ENCODE measurements at places on chromosomes 11 and 22. TPM values are rescaled to one million over a fixed set of nuclear protein-coding genes. Genes with fewer than 3 reads are reported as not detected.

The OR4A16 gene
- not detected for total RNA-seq

- no peak overlapping the region for H3K27ac ChIP-seq
- no peak overlapping the region for H3K4me3 ChIP-seq
- no peaks in the 10 kb centered on the region for H3K4me1 ChIP-seq
- no peaks in the 10 kb centered on the region for H3K27me3 ChIP-seq
- H3K36me3 ChIP-seq, result no peaks in the 10 kb centered on the region
- DNase-seq, result no peak
Observed at GRCh38 chr11:30740091-30740490, 153.9 kb upstream of the MPPED2 start.

- peaks cover 26% of the 10 kb centered on the region for H3K4me1 ChIP-seq
- H3K27me3 ChIP-seq, result no peaks in the 10 kb centered on the region
- no peak overlapping the region for H3K27ac ChIP-seq
- no peak for DNase-seq
Observed at GRCh38 chr11:43393765-43394355, 35.1 kb downstream of the TTC17 start.

DNA sequence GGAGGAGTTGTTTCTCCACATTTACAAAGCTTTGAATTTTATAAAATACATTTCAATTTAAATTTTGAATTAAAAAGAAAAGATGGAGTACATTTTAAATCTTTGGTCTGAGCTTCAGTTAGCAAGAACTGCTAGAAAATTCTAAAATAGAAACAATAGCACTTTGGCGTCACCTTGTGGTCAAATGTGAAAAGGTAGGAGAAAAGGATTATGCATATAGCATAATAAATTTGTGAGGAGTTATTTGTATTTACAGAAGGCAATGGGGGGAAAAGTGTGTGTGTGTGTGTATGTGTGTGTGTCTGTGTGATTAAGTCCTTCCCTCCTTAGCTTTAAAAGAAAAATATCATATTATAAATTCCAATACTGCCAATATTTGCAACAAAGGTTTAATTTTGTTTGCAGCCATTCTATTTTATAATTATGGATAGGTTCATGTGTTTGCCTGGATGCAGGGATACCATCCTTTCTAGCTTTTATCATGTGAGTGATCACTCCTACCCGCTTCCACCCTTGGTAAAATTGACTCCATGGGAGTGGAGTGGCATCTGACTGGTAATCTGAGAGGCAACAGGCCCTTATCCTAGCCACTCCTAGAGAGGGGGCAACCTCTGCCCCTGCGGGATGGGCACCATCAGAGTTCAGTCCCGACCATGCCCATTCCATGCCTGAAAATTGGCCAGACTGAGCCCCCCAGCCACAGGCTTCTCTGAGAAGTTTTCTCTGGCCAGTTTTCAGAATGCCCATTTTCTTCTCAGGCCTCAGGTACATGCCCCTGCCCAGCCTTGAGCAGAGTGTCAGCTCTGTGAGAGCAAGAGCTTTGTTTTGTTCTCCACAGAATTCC lies 13.6 kb upstream of the LGR4 start:
- H3K27ac ChIP-seq, result no peak overlapping the region
- peaks cover 4% of the 10 kb centered on the region for H3K36me3 ChIP-seq
- peak; percentile 66 for DNase-seq

- no peak for DNase-seq
- no peaks in the 10 kb centered on the region for H3K4me1 ChIP-seq
- H3K27ac ChIP-seq, result no peak overlapping the region
- no peaks in the 10 kb centered on the region for H3K36me3 ChIP-seq
- no peaks in the 10 kb centered on the region for H3K27me3 ChIP-seq
- no peak overlapping the region for H3K4me3 ChIP-seq
Observed at GRCh38 chr11:101442936-101443521, 140.8 kb downstream of the TRPC6 start.

- H3K27me3 ChIP-seq, result no peaks in the 10 kb centered on the region
- H3K27ac ChIP-seq, result no peak overlapping the region
- no peak overlapping the region for H3K4me3 ChIP-seq
- H3K36me3 ChIP-seq, result no peaks in the 10 kb centered on the region
- DNase-seq, result no peak
Observed at GRCh38 chr11:95520369-95521132, 269.0 kb downstream of the FAM76B start.

DNA sequence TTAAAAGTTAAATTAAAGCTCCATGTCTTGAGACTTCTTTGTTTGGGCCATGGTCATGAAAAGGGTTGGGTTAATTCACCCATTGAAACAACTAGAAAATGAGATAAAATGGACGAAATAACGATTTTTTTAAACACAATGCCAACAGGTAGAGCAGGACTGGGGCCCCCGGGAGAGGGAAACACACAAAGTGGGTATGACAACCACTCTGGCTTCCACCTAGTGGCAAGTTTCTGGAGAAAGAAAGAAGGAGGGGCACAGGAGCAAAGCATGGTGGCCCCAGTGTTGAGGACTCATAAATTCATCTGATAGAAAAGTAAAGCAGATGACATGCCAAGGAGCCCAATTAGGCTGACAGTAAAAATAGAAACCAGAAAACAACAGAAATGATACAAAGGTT lies 68.4 kb downstream of the MYEOV start:
- no peaks in the 10 kb centered on the region for H3K4me1 ChIP-seq
- DNase-seq, result no peak
- no peak overlapping the region for H3K4me3 ChIP-seq
- H3K27me3 ChIP-seq, result peaks cover 8% of the 10 kb centered on the region
- H3K36me3 ChIP-seq, result no peaks in the 10 kb centered on the region

DNA sequence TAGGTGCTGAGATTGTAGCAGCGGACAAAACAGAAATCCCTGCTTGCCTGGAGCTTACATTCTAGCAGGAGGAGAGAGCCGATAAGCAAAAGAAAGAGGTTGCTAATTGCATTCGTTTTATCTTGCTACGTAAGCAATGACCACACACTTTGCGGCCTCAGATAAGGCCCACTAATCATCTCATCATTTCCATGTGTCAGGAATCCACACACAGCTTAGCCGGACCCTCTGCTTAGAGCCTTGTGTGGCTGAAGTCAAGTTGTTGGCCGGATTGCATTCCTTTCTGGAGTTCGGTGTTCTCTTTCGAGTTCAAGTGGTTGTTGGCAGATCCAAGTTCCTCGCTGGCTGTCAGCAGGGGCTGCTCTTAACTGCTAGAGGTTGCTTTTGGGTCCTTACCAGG lies 101.6 kb downstream of the CHST1 start:
- DNase-seq, result no peak
- H3K27ac ChIP-seq, result no peak overlapping the region
- no peaks in the 10 kb centered on the region for H3K4me1 ChIP-seq
- H3K27me3 ChIP-seq, result peaks cover 2% of the 10 kb centered on the region
- H3K36me3 ChIP-seq, result no peaks in the 10 kb centered on the region

DNA sequence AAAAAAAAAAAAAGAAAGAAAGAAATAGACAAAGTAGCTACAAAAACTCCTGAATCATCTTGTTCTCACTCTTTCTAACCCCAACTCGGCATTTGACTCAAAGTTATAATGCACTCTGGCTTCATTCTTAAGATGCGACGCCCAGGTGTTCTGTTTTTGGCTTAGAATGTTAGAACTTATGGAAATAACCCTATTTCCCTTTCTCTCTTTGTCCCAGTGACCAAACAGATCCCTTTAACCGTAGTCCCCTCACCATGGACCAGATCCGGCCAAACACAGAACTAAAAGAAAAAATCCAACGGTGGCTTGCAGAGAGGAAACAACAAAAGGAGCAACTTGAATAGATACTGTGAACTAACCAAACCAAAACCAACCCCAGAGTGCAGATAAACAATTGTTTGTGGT lies 5.3 kb upstream of the ATP5MG start:
- H3K27me3 ChIP-seq, result no peaks in the 10 kb centered on the region
- H3K4me1 ChIP-seq, result peaks cover 58% of the 10 kb centered on the region
- H3K4me3 ChIP-seq, result peak overlapping the region; percentile 51
- peaks cover 56% of the 10 kb centered on the region for H3K36me3 ChIP-seq

DNA sequence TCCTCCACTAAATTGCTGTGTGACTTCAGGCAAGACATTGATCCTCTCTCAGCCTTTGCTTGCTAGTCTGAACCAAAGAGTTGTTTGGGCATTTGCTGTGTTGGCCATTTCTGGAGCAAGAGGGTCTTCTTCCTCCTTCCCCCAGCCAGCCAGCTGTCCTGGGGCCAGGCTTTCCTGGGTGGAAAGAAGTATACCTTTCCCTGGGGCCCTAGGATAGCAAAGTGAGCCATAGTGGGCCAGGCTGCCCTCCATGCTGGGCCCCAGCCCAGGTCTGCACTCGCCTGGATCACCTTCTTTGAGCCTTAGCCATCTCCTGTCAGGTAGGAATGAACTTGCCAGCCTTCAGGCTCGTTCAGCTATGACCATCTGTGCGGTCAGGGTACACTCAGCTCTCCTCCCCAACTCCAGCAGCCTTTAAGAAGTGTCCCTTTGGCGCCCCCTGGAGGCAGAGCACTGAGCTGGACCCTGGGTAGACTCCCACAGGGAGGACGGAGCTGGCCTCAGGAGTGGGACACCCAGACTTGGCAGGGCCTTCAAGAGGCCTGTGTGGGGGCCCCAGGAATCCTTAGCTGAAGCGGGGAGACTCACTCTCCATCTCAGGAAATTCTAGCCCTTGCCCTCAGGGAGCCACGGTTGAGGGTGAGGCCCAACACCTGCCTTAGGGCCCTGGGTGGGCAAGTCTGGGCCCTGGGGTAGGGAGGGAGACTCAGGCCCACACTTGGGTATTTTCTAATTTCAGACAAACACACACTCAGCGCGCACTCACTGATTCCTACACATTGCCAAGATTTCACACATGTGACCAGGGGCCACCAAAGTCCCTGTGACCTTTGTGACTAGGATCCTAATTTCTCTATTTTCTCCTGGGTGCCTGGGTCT lies 35.6 kb upstream of the TPBGL start:
- no peaks in the 10 kb centered on the region for H3K36me3 ChIP-seq
- H3K27me3 ChIP-seq, result peaks cover 2% of the 10 kb centered on the region
- peak; percentile 89 for DNase-seq

DNA sequence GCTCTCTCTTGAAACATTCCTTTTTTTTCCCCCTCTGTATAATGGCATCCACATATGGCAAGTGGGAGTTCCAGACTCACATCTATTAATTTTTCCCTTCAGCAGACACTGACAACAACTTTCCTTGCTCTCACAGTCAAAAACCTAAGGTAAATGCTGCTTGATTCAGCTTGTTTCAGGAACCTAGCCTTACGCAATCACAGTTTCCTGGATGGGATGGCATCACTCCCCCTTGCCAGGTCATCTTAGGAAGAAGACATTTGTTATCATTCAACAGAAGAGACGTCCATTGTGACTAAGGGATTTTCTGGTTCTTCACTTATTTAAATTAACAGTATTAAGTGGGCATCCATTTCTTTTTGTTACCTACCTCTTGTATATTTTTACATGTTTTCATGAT lies 112.0 kb upstream of the PDGFD start:
- no peak for DNase-seq
- H3K27ac ChIP-seq, result no peak overlapping the region
- H3K4me3 ChIP-seq, result no peak overlapping the region

- H3K4me3 ChIP-seq, result no peak overlapping the region
- peak overlapping the region; percentile 69 for H3K27ac ChIP-seq
- no peak for DNase-seq
- peaks cover 81% of the 10 kb centered on the region for H3K4me1 ChIP-seq
- peaks cover 32% of the 10 kb centered on the region for H3K36me3 ChIP-seq
Observed at GRCh38 chr11:114180301-114181055, 115.7 kb upstream of the NNMT start.

DNA sequence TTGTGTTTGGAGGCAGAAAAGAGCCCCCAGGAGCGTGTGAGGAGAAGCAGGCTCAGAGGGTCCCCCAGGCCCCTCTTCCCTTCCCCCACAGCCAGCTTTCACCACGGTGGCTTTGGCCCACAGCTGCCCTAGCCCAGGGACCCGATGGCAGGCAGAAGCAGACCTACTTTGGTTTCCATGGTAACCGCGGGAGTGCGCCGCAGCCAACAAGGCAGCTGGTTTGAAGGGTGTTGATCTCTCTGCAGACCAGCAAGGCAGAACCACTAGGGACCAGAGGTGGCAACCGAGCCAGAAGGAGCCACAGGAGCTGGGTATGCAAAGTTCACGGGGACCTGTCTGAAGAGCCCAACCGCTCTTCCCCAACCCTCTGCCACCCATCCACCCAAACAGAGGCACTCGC lies 69.4 kb downstream of the BUD13 start:
- H3K27ac ChIP-seq, result no peak overlapping the region
- H3K36me3 ChIP-seq, result no peaks in the 10 kb centered on the region
- peak; percentile 22 for DNase-seq

- peaks cover 6% of the 10 kb centered on the region for H3K27me3 ChIP-seq
- no peaks in the 10 kb centered on the region for H3K4me1 ChIP-seq
- H3K36me3 ChIP-seq, result no peaks in the 10 kb centered on the region
- H3K4me3 ChIP-seq, result no peak overlapping the region
Observed at GRCh38 chr11:86873573-86874083, 73.3 kb downstream of the PRSS23 start.

DNA sequence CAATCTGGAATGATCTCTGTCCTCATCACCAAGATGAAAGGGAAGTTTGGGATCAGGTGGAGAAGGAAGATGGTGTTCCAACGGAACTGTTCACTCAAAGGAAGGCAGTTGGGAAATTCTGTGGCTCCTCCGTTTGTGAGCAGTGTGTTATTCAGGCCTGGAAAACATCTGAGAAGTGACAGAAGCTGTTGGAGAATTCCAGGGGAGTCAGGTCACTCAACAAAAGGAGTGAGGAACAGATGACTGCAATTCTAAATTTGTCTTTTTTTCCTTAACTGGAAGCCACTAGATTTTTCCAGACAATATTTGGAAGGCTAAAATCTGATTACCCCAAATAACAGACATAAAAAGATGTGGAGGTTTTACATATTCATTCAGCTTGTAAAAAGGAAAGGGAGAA lies 107.8 kb downstream of the CD44 start:
- peak overlapping the region; percentile 28 for H3K27ac ChIP-seq
- H3K27me3 ChIP-seq, result no peaks in the 10 kb centered on the region
- no peak overlapping the region for H3K4me3 ChIP-seq
- H3K36me3 ChIP-seq, result peaks cover 34% of the 10 kb centered on the region

DNA sequence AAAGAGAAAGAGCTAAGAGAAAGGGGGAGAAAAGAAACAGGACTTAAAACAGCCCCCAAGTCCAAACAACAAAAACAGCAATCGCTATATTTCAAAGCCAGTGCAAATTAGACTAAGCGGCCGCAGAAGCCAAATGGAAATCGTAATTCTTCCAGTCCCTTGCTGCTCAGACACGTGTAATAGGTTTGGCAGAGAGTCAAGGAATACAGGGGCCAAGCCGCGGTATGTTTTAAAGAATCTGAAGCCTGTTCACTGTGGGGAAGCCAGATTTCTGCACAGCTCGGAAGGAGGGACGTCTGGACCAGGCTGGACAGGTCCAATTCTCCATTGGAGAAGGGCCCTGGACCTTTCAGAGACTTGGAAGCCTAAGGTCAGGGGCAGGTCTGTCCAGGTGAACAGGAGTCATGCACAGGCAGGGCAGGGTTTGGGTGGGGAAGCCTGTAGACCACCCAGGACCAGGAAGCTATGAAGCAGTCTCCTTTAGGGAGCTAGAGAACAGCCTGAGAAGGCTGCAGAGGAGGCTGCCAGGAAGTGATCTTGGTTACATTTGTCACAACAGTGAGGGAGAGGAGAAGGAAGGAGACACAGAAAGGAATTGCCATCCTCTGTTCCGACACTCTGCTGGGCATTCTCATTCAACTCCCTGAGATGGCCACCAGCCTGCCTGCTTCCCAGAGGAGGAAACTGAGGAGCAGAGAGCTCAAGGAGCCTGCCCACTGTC lies 265.5 kb upstream of the ISX start:
- H3K4me1 ChIP-seq, result no peaks in the 10 kb centered on the region
- no peak for DNase-seq
- no peaks in the 10 kb centered on the region for H3K27me3 ChIP-seq
- no peak overlapping the region for H3K4me3 ChIP-seq
- H3K27ac ChIP-seq, result no peak overlapping the region
- no peaks in the 10 kb centered on the region for H3K36me3 ChIP-seq

Data from activated CD8-positive, alpha-beta T cell treated with anti-CD3 and anti-CD28 coated beads, Interleukin-2, amount 10 ng/mL, durations not matched to agents 7 days and 5 days (primary cell).